T-helper 2 cell treated with Interferon-gamma antibody and Interleukin-4, amounts not matched to agents 5 μg/mL and 100 μg/mL, for 36 hours (primary cell): ENCODE measurements at places on chromosomes 3 and 15.

GRCh38 chr15:60076045-60076444, 71.9 kb downstream of the FOXB1 start:
- peak; percentile 16 for DNase-seq

- DNase-seq, result no peak
These were observed 5.9 kb upstream of the DNASE1L3 start for GRCh38 chr3:58216496-58217195.

DNA sequence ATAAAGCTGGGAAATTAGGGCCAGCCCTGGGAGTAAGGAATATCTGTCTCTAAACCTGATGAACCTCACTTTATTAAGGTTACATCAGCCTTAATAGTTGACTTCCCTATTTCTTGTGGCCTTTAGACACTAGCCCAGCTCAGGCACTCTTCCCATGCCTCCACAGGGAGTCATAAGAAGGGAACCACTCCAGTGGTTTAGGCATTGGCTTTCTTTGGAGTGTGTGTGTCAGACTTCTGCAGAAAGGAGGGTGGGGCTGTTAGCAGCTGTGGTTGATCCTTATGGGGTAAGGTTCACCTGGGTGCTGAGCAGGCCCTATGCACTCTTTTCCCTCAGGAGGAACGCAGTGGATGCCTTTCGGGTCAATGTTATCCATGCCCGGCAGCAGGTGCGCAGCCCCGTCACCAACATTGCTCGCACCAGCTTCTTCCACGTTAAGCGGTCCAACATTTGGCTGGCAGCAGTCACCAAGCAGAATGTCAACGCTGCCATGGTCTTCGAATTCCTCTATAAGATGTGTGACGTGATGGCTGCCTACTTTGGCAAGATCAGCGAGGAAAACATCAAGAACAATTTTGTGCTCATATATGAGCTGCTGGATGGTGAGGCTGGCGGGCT, 4.0 kb downstream of the AP2M1 start:
- no peak for DNase-seq

- no peak for DNase-seq
These were observed 632.3 kb upstream of the NR2F2 start for GRCh38 chr15:95698230-95698629.

DNA sequence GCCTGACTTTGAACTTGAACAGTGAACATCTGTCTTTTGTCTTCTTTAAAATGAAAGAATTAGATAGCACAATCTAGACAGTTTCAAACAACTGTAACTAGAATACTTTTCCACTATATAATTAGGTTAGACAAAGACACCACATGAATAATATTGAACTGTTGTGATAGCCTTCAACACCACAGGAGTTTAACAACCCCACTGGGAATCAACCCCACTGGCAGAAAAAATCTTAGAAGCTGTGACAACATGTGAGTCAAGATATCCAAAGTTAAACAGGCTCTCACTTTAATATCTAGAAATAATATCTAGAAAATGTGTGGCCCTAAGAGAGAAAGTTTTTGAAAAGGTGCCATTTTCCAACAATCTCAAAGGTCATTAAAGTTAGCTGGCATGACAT, 64.4 kb upstream of the PRICKLE2 start:
- no peak for DNase-seq
